ENCODE measurements at places on chromosomes 7 and 10. TPM values are rescaled to one million over a fixed set of nuclear protein-coding genes. Genes with fewer than 3 reads are reported as not detected.

NRG3 gene
- total RNA-seq, result 0.20 TPM

PALD1 gene
- 31.8 TPM for total RNA-seq

NPTX2 gene
- 0.60 TPM for total RNA-seq

WAPL gene
- total RNA-seq, result 22.2 TPM

PDK4 gene
- 1.8 TPM for total RNA-seq

NEUROD6 gene
- total RNA-seq, result not detected

PLAU gene
- 148 TPM for total RNA-seq

SIRT1 gene
- 8.3 TPM for total RNA-seq

TET1 gene
- 0.69 TPM for total RNA-seq

SLC13A1 gene
- not detected for total RNA-seq

LRRN3 gene
- total RNA-seq, result not detected

FAM131B gene
- total RNA-seq, result 0.54 TPM

SP4 gene
- 4.1 TPM for total RNA-seq

LRRD1 gene
- not detected for total RNA-seq

TMEM178B gene
- not detected for total RNA-seq

FAM237B gene
- not detected for total RNA-seq
